ENCODE measurements at places on chromosomes 5 and 9. TPM values are rescaled to one million over a fixed set of nuclear protein-coding genes. Genes with fewer than 3 reads are reported as not detected.

DNA sequence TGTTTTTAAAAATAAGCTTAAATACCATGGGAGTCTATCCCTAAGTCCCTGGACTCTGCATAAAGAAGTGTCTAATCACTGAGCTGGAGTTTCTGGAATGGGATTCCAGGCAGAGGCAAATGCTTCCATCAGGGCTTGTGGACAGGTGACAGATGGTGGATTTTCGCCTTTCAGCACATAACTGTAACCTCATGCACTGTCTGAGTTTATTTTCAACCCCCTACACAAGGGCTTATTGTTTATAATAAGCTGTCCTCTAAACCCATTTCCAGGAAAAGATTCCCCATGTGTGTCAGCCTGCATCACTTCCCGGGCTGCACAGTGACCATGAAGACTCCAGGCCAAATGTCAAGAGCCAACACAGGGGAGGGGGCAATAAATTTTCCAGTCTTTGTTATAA lies 264.0 kb downstream of the PIK3R1 start:
- H3K4me1 ChIP-seq = no peaks in the 10 kb centered on the region
- DNase-seq = no peak
- H3K36me3 ChIP-seq = no peaks in the 10 kb centered on the region
- no peak overlapping the region for H3K4me3 ChIP-seq
- no peak overlapping the region for H3K27ac ChIP-seq
- peaks cover 5% of the 10 kb centered on the region for H3K27me3 ChIP-seq

Gene PTGES2
- 53.2 TPM for total RNA-seq

Gene DND1
- 3.1 TPM for total RNA-seq

Gene RASGEF1C
- not detected for total RNA-seq

GRCh38 chr5:5887833-5888232 lies 465.4 kb downstream of the ICE1 start:
- peaks cover 1% of the 10 kb centered on the region for H3K4me1 ChIP-seq
- DNase-seq = no peak
- no peaks in the 10 kb centered on the region for H3K27me3 ChIP-seq
- H3K27ac ChIP-seq = no peak overlapping the region
- no peak overlapping the region for H3K4me3 ChIP-seq

Gene GOLM1
- 1.4 TPM for total RNA-seq

GRCh38 chr9:136373300-136374182 lies at the start of gene CARD9:
TSS of gene CARD9 (minus strand) at chr9:136373669. CDS start at chr9:136372078, 1,591 bp downstream.
- no peak for DNase-seq
- no peaks in the 10 kb centered on the region for H3K27me3 ChIP-seq
- peaks cover 2% of the 10 kb centered on the region for H3K4me1 ChIP-seq
- peaks cover 1% of the 10 kb centered on the region for H3K36me3 ChIP-seq
- peak within 1 kb of the TSS; percentile 13 for H3K4me3 ChIP-seq

DNA sequence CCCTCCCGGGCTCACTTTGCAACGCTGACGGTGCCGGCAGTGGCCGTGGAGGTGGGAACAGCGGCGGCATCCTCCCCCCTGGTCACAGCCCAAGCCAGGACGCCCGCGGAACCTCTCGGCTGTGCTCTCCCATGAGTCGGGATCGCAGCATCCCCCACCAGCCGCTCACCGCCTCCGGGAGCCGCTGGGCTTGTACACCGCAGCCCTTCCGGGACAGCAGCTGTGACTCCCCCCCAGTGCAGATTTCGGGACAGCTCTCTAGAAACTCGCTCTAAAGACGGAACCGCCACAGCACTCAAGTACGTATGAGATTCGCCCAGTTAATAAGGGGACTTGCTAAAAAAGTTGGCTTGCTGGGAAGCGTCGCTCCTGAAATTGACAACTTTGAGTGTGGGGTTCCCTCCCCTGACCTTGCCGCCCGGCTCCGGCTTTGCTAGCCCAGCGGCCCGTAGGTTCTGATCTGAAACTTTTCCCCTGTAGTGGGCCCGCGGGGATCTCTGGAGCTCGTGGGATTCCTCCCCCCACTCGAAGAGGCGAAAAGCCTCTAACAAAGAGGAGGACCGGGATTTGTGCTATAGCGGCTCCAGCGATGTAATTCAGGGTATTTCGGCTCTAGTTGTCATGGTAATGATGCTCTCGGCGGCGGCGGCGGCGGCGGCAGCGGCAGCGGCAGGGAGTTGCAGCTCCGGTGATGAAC lies 572 bp downstream of the NR4A3 start:
- H3K36me3 ChIP-seq = no peaks in the 10 kb centered on the region
- peak; percentile 71 for DNase-seq
- peak overlapping the region; percentile 94 for H3K4me3 ChIP-seq
- H3K27me3 ChIP-seq = peaks cover 13% of the 10 kb centered on the region

DNA sequence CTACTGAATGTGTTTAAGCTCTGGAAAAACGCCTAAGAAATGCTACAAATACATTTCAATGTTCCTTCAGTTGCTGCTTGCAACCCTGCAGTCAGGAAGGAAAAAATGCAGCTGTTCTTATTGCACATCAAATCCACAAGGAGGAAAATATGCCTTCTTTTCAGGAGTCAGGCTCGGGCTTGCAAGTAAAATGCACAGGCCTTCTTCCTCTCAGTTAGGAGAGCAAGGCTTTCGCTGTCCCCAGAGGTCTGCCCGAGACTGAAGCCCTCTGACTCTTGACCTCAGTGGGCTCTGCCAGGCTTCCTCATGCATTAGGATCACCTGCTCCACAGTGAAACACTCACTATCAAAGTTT lies 899 bp upstream of the SHC3 start:
- peaks cover 73% of the 10 kb centered on the region for H3K27me3 ChIP-seq
- DNase-seq = no peak
- peak overlapping the region; percentile 52 for H3K4me3 ChIP-seq
- peaks cover 10% of the 10 kb centered on the region for H3K4me1 ChIP-seq
- no peaks in the 10 kb centered on the region for H3K36me3 ChIP-seq

GRCh38 chr5:171782332-171782966 lies 3.2 kb upstream of the SMIM23 start:
- H3K36me3 ChIP-seq = no peaks in the 10 kb centered on the region
- no peak for DNase-seq
- H3K27me3 ChIP-seq = peaks cover 11% of the 10 kb centered on the region
- H3K4me1 ChIP-seq = no peaks in the 10 kb centered on the region
- no peak overlapping the region for H3K27ac ChIP-seq

- H3K27ac ChIP-seq = no peak overlapping the region
- no peaks in the 10 kb centered on the region for H3K4me1 ChIP-seq
- no peaks in the 10 kb centered on the region for H3K36me3 ChIP-seq
- DNase-seq = no peak
These were observed 107.7 kb downstream of the DMAC1 start for GRCh38 chr9:7691909-7692308.

- H3K27ac ChIP-seq = no peak overlapping the region
- H3K4me3 ChIP-seq = no peak overlapping the region
- DNase-seq = no peak
- peaks cover 7% of the 10 kb centered on the region for H3K27me3 ChIP-seq
These were observed 256.7 kb downstream of the ARRDC3 start for GRCh38 chr5:91126448-91126847.

DNA sequence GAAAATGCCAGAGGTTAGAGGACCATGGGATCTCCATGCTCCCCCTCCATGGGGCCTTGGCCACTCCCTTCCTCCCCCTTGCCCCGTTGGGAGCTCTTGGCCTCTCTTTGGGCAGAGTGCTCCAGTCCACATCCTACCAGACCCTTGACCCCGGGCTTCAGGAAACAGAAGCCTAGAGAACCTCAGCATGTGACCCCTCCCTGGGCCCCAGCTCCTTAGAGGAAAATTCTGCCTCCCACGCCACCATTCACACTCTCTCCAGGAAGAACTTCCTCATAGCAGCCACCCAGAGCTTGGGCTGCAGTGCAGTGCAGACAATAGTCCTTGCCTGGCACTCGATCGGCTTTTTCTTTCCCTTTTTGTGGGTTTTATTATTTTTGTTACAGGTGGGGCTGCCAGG lies 6.0 kb downstream of the LHX6 start:
- no peak overlapping the region for H3K4me3 ChIP-seq
- no peak overlapping the region for H3K27ac ChIP-seq
- peaks cover 20% of the 10 kb centered on the region for H3K4me1 ChIP-seq
- H3K36me3 ChIP-seq = no peaks in the 10 kb centered on the region
- peaks cover 83% of the 10 kb centered on the region for H3K27me3 ChIP-seq

DNA sequence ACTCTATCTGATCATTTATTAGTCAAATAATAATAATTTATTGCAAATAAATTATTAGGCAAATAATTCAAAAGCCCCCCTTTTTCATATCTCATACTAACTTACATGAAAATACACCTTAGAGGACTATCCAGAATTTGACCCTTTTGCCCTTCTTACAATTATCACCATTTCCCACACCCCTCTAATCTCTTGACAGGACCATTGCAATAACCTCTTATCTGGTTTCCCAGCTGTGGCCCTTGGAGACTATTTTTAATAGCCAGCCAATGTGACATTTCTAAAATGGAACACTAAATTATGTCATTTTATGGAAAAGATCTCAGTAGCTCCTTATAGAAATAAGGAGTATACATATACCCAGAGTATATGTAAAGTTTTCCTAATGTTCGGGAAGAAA lies 588.4 kb upstream of the COX7C start:
- H3K27me3 ChIP-seq = no peaks in the 10 kb centered on the region
- H3K4me3 ChIP-seq = no peak overlapping the region
- no peaks in the 10 kb centered on the region for H3K4me1 ChIP-seq
- H3K27ac ChIP-seq = no peak overlapping the region
- no peak for DNase-seq

DNA sequence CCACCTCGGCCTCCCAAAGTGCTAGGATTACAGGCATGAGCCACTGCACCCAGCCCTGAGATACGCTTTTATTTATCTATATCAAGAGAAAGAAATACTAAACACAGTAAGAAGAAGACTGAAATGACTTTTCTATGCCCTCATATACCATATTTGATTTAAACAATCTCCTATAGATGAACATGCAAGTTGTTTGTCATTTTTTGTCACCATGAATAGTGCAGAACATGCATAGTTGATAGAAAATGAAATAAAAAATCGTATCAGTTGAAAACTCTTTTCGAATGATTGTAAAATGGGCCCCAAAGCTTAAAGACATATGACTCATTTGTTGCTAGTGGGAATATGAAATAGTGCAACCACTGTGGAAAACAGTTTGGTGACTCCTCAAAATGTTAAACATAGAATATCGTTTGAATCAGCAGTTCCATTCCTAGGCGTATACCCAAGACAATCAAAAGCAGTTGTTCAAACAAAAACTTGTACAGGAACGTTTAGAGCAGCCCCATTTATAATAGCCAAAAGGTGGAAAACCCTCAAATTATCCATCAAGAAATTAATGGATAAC lies 61.4 kb upstream of the ANKH start:
- H3K27me3 ChIP-seq = peaks cover 9% of the 10 kb centered on the region
- no peak overlapping the region for H3K27ac ChIP-seq
- peaks cover 3% of the 10 kb centered on the region for H3K4me1 ChIP-seq
- no peak overlapping the region for H3K4me3 ChIP-seq

DNA sequence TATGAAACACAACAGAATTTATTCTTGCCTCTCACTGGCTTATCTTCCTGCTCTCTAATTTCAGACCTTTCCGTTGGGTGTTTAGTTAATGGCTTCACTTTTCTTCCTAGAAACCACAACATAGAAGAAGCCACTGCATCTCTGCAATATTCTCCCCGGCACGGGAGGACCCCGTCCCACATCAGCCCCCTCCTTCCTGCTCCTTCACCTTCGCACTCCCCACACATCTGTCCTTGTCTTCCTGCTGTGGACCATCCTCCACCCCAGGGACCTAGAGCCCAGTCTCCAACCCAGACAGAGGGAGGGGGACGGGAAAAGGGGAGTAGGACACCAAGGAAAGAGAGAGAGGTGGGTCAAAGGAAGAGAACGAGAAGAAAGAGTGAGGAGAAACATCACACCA lies 1.4 kb downstream of the OR2V1 start:
- peaks cover 4% of the 10 kb centered on the region for H3K4me1 ChIP-seq
- H3K4me3 ChIP-seq = no peak overlapping the region
- peaks cover 36% of the 10 kb centered on the region for H3K27me3 ChIP-seq
- DNase-seq = no peak
- no peak overlapping the region for H3K27ac ChIP-seq

DNA sequence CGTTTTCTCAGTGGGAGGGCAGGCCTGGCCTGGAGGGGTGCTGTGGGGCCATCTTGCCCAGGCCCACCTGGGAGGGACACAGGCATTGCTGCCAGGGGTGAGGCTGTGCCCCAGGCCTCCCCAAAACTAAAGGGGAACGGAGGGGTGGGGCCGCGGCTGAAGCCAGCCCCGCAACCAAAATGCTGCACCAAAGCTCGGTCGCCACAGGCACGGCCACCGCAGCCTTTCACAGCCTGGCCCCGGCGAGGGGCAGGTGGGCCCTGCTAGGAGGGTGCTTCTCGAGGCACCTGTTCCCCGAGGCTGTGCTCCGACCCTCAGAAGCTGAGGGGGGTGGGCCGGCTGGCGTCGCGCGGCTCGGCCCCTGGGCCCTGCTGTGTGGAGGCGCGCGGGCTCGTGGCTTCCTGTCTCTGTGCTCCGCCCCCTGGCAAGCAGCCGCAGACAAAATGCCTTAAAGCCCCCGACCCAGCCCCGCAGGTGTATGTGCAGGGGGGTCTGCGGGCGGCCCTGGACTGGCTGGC lies 57.6 kb downstream of the JAK2 start:
- H3K4me1 ChIP-seq = peaks cover 17% of the 10 kb centered on the region
- no peaks in the 10 kb centered on the region for H3K27me3 ChIP-seq
- peak; percentile 41 for DNase-seq

GRCh38 chr9:77016526-77017504 lies 2.6 kb upstream of the FOXB2 start:
- peaks cover 12% of the 10 kb centered on the region for H3K4me1 ChIP-seq
- H3K27ac ChIP-seq = peak overlapping the region; percentile 25
- DNase-seq = peak; percentile 39
- peaks cover 5% of the 10 kb centered on the region for H3K36me3 ChIP-seq

- no peak overlapping the region for H3K4me3 ChIP-seq
- no peak overlapping the region for H3K27ac ChIP-seq
These were observed 84.8 kb downstream of the DAP start for GRCh38 chr5:10676224-10676623.

Gene SH2D3C
- 67.1 TPM for total RNA-seq

- H3K27ac ChIP-seq = no peak overlapping the region
- H3K27me3 ChIP-seq = peaks cover 17% of the 10 kb centered on the region
- peak; percentile 32 for DNase-seq
- H3K36me3 ChIP-seq = peaks cover 6% of the 10 kb centered on the region
- H3K4me3 ChIP-seq = no peak overlapping the region
- peaks cover 12% of the 10 kb centered on the region for H3K4me1 ChIP-seq
These were observed 22.8 kb upstream of the RNU6ATAC start for GRCh38 chr9:134187110-134187531.

- no peak overlapping the region for H3K4me3 ChIP-seq
- no peak overlapping the region for H3K27ac ChIP-seq
- no peaks in the 10 kb centered on the region for H3K36me3 ChIP-seq
- no peaks in the 10 kb centered on the region for H3K4me1 ChIP-seq
- no peak for DNase-seq
- H3K27me3 ChIP-seq = no peaks in the 10 kb centered on the region
These were observed 209.6 kb upstream of the CDH10 start for GRCh38 chr5:24854350-24854749.

Gene MZB1
- 21.8 TPM for total RNA-seq
